ENCODE measurements at places on chromosomes 4 and X. TPM values are rescaled to one million over a fixed set of nuclear protein-coding genes. Genes with fewer than 3 reads are reported as not detected.

DNA sequence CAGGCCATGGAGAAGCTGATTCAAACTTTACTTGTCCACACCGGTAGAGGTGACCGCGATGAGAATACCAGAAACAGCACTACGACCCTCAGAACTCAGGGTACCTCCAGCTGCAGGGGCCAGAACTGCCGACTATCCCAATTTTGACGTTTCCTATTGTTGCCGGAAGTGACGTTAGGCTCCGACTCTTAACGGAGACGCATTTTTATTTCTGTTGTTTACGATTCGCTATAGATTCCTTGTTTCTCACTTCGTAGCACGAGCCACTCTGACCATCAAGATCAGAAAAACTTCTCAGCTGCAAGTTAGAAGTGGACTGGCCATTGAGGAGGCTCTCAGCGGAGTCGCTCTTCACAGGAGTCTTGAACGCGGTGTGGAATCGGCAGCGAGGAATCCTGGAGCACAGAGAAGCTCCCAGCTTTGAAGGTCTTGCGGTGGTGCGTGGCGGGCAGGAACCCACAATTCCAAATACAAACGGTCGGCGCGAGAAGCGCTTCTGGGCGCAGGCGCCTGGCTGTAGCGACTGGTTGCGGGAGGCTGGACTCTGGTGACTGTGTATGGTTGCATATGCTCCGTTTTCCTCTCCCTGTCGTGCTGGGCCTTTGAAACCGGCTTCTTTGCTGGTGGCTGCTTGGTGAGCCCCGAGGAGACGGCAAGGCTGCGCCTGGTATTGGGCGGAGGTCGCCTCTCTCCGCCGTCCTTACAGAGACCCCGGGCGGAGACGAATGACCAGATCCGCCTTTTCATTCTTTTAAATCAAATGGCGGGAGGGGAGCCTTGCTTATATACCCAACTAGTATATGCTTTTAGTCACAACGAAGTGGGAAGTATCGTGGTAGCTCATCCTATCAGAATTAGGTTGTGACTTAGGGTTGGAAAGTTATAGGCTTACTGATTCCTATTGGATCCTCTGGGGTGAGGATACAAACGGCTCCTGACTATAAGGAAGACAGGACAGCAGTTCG lies at the start of the genes CEP44 and FBXO8:
Gene CEP44, plus strand, starts transcription at position 405 of the 965 bp plus-strand sequence. CDS start 15,211 bp downstream, outside the sequence.
Gene FBXO8, minus strand, starts transcription at position 161 of the 965 bp plus-strand sequence. CDS start 20,575 bp downstream, outside the sequence.
- DNase-seq, result no peak

DNA sequence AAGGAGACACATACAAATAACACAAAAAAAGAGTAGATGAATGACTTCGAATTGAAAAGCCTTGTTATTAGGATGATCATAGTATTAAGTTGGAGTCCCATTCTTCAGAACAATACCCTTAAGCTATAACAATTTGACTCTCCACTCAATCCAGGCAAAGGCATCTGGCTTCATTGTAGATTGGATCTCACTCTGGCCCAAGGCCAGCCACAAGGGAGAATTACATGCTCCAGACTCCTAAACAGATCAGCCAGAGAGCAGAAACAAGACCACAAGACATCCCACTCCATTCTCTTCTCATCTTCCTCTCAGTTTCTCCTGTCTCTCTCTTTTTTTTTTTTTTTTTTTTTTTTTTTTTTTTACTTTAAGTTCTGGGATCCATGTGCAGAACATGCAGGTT lies 213.9 kb downstream of the DHX15 start:
- no peak for DNase-seq

DNA sequence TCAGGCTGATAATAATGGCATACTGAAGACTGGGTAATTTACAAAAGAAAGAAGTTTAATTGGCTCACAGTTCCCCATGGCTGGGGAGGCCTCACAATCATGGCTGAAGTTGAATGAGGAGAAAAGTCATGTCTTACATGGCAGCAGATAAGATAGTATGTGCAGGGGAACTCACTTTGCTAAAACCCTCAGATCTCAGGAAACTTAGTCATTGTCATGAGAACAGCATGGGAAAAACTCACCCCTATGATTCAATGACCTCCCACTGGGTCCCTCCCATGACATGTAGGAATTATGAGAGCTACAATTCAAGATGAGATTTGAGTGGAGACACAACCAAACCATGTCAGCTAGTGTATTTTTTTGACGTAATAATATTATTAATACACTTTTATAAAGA lies 149.8 kb upstream of the BOD1L1 start:
- no peak for DNase-seq

DNA sequence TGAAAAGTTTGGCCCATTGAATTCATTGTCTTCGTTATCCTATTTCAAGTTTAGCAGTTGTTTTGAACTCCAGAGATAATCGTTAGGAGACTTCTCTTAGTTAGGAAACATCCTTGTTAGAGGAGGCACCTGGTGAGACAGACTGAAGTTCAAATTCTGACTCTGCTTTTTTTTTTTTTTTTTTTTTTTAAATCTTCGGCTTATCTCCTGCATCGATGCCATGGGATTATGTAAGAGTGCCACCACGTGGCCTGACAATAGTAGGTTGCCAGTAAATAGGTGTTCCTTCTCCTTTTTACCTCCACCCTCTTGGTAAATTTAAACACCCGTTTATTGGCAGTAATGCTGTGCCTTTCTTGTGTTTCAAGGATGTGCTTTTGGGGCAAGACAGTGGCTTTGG lies 149.3 kb downstream of the SOWAHB start:
- no peak for DNase-seq

- DNase-seq, result no peak
Observed at GRCh38 chr4:82624819-82625218, 63.0 kb upstream of the TMEM150C start.

GRCh38 chrX:27039332-27039731 lies 423.8 kb downstream of the PPP4R3C start:
- no peak for DNase-seq

DNA sequence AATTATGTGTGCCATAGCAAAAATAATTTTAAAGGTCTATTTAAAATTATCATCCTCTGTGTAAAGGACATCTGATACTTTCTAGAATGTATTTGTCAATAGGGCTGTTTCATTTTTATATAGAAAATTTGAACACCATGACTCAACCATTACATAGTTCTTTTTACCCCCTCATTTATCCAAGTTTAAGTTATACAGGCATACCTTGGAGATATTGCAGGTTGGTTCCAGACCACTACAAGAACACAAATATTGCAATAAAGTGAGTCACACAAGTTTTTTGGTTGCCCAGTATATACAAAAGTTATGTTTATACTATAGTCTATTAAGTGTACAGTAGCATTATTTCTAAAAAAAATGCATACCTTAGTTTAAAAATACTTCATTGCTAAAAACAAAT lies 130.4 kb downstream of the MSL3 start:
- no peak for DNase-seq

GRCh38 chr4:185702147-185702663 lies 109.8 kb downstream of the SORBS2 start:
- no peak for DNase-seq

GRCh38 chrX:17154001-17154400 lies 207.5 kb downstream of the REPS2 start:
- DNase-seq, result no peak

DNA sequence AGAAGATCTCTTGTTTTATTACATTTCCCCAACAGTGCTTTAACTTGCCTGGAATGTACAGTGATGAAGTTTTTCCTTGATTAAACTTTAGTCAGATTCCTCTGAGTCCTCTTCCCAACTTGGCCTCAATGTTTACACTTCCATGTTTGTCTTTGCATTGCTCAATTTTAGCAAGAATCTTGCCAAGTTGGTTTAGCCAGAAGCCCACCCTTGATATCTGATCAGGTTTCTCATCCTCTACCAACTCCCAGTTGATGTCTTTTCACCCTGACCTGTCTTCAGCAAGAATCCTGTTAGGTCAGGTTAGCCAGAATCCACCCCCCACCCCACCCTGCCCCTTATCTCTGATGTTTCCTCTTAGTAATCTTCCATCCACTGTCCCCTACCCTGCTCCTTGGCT lies 120.9 kb downstream of the MBNL3 start:
- DNase-seq, result no peak

GRCh38 chr4:56671373-56671772 lies 9.7 kb downstream of the HOPX start:
- no peak for DNase-seq

DNA sequence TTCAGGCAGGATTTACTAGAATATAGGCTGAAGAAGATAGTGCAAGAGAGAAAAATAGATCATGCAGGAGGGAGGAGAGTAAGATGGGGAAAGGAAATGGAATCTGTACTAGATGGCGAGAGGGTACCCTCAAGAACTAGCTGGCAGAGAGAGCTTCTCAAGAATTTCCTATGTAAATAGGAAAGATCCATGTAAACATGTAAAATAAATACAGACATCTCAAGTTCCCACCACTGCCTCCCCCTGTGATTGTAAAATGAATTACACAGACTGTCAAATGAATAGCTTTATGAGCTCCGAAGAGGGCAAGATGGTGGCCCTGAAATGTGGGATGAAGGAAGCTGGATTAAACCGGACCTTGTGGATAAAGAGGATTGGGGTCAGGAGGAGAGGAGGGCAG lies 178.0 kb downstream of the PALLD start:
- no peak for DNase-seq

DNA sequence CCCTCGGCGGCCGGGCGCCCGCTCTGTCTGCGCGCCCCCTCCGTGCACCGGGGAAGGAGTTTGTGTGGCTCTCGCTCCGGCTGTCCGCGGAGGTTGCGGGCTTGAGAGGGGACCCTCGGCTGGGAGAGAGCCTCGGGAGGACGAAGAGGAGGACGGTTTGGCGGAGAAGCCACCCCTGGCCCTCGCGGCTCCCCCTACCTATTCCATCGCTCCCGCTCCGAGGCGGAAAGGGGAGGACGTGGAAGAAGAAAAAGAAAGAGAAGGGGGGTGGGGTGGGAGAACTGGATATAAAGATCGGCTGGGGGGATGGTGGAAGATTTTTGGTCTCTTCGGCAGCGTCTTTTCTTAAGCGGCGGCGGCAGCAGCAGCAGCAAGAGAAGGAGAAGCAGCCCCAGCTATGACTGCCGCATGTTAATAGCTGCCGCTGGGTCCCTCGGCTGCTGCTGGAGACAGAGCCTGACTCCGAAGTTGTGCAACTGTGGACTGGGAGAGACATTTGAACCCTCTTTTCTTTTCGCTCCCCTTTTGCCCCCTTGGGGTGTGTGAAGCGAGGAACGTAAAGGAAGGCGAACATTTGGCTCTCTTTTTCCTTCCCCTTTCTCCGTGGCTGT lies 895 bp downstream of the ADGRL3 start:
- DNase-seq, result no peak

The ZDHHC15 gene
- 3.5 TPM for total RNA-seq

The PAGE4 gene
- not detected for total RNA-seq

The OPRPN gene
- not detected for total RNA-seq

The FAT4 gene
- 5.0 TPM for total RNA-seq

The TCP11X1 gene
- not detected for total RNA-seq
